ENCODE measurements at places on chromosomes 4 and X.

DNA sequence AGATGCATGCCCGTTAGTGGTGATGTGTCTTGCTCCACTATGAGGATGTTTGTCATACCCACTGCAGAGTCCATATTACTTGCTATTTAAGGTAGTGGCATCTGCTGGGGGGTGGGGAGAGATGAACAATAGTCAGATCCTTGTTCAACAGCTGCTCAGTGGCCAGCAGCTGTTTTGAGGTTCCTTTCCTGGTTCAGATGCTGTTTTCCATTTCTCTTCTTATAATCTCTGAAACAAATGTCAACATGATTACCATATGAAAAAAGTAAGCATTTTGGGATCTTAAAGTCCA, 1567.9 kb upstream of the TENM3 start:
- no peak for DNase-seq

- no peak for DNase-seq
These were observed 211.1 kb downstream of the ADGRL3 start for GRCh38 chr4:61411241-61411640.

DNA sequence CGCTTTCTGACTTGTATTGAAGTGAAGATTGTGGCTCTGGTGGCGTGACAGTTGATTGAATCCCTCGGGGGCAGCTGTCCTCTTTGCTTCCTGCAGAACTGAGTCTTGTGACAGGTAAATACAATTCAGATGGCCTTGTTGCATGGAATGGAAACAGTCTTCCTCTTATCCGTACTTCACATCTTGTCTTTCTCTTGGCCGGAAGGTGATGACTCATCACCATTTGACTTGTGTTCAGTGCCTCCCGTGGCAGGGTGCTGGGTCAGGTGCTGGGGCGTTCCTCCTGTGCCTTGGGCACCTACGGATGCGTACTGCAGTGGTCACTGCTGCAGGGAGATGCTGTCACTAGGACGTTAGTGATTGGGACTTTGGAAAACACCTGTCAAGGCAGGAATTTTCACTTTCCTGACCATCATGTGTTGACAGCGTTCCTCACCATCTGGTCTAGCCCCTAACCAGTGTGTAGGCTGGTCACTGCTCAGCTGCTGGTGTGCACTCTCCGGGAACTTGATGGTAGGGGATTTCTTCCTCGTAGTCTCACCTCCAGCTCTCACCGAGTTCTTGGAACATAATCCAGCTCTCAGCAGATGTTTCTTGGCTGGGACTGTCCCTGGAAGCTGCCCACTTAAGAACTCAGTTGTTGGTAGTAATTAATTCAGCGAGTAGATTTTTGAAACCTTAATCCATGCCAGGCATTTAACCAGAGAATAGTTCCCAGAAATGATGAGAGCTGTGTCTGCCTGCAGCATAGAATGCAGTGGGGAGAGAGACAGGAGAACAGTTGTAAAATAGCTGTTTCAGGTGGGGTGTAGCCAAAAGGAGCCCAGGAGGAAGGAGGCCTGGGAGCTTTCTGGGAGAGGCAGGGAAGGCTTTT, 7.2 kb downstream of the TBC1D14 start:
- no peak for DNase-seq

- DNase-seq, result no peak
These were observed 408.0 kb upstream of the SPOCK3 start for GRCh38 chr4:167642250-167642649.

DNA sequence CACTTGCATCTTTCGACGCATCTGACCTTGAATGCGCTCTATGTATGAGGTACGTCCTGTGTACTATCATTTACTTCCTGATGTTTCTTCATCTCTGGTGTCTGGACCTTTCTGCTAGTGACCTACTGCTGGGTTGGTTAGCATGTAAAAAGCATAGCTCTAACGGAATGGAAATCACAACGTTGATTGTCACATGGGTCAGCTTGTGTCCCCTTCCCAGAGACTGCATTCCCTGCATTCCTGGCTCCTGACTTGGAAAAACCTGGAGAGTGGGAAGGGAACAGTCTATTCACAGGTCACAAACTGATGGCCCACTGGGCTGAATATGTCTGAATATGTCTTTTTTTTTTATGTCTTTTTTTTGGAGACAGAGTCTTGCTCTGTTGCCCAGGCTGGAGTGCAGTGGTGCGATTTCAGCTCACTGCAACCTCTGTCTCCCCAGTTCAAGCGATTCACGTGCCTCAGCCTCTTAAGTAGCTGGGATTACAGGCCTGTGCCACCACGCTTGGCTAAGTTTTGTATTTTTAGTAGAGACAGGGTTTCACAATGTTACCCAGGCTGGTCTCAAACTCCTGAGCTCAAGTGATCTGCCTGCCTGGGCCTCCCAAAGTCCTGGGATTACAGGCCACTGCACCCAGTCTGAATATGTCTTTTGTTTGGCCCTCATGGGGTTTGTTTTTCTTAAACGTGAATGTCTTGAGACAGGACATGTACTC, 16.3 kb downstream of the LONRF3 start:
- DNase-seq, result no peak

Data from RKO (cell line).